ENCODE measurements at places on chromosomes 3 and 15.

DNA sequence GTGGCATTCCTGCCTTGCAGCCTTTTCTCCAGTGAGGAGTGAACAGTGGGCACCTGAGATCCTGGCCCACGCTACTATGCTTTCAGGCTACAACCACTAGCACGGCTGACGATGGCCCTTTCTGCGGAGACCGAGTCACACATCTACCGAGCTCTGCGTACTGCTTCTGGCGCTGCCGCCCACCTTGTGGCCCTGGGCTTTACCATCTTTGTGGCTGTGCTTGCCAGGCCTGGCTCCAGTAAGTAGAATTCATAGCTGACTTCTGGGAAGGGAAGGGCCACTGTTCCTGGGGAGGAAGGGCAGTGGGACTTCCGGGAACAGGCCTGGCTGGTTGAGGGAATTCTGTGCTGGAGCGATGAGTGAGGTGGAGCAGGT, 648 bp downstream of the CYB561D2 start:
- no peak for DNase-seq

DNA sequence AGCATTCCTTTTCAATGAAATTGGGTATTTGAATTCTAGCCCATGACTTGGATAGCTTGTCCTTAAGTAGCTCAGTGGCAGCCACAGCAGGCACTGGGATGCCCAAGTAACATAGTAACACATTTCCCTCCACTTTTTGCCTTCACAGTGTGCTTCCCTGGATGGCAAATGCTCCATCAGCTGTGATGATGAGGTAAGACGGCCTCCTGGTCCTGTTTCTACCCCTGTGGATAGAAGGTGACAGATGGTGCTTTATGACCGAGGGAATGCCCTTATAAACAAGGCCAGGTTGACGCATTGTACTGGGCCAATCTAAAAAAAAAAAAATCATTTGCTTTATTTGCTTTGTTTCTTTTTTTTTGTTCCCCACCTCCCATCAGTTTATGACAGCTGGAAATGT, 41.8 kb upstream of the LRTM1 start:
- DNase-seq, result no peak

GRCh38 chr3:174168026-174168425, 691.1 kb upstream of the NAALADL2 start:
- DNase-seq, result no peak

DNA sequence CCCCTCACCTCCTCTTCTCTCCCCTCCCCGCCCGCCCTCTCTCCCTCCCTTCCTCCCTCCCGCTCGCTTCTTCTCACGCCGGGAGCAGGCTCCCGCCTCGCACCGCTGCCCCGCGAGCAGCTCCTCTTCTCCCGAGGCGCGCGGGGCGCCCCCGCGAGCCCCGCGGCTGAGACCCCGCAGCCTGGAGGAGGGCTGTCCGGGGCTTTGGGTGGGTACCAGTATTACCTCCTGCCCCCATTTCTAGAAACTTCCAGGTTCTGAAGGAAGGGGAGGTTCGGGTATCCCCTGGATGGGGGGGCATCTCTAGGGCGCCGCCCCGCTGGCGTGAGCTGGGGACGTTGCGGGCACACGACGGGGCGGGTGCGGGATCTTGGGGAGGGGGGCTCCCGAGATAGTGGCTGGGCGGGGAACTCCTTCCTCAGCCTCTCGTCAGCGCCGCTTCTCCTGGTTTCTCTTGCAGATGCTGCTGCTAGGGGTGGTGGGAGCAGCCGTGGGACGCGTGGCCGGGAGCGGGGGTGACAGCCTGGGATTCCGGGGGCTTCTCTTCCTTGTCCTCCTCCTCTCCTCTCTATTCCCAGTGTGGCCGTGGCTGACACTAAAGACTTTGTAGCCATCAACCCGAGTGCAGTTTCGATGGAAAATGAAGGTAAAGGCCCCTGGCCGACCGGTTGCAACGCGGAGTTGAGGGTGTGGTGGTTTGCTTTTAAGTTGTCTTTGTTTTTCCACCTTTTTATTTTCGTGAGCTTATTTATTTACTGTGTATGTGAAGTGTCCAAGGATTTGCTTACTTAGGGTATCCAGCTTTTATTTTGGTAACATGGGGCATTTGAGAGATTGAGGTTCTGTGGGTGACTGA, 474 bp downstream of the ATP2C1 start:
- peak; percentile 58 for DNase-seq

DNA sequence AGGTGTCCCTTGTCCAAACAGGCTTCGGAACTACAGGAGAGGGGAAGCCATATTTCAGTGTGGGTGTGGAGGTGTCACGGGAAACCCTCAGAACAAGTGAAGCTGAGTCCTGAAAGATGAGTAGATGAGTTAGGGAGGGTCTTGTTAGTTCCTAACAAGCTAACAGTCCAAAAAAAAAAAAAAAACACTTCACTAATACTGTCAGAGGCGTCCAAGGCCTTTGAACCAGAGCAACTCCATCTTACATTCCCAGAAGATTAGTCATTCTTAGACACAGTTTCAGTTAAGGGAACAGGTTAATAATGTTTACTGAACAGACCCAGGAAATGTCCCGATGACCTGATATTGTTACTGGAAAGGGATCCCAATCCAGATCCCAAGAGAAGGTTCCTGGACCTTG, 7.0 kb upstream of the ATP8B4 start:
- DNase-seq, result no peak

- no peak for DNase-seq
Measured at GRCh38 chr3:188476935-188477334, 323.0 kb downstream of the LPP start.

DNA sequence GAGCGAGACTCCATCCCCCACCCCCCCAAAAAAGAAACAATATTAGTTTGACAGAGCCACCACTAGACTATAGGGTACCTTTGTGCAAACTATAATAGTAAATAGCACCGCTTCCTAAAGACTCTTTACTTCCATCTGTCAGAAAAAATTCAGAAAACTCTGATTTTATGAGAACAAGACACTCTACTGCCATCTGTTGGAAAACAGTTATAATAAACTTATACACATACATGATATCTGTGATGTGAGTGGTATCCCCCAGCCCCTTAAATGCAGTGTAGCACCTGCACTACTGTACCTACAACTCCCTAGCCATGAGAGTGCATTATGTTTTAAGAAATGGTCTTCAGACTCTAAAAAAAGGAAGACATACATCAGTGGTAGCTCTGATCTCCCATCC, 47.1 kb upstream of the CTDSPL start:
- DNase-seq, result no peak

DNA sequence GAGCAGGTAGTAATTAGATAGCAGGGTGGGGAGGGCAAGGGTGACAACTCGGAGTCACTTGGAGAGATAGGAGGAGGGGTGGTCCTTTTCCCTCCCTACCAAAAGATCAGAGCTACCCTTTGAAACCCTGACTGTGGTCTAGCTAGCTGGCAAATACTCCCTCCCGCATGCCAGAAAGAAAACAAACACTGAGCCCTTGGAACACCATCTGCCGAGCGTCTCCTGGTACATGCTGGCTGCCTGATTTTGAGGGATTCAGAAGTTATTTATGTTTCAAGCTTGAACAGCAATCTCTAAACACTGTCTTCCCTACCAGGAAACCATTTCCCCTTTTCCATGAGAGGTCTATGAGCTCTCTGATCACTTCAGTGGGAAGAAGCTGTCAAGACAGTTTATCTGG, 291.6 kb upstream of the CFAP20DC start:
- DNase-seq, result no peak

GRCh38 chr15:47963265-47963664, 157.5 kb upstream of the SLC24A5 start:
- peak; percentile 42 for DNase-seq

- no peak for DNase-seq
Measured at GRCh38 chr15:63136742-63137141, 15.1 kb downstream of the LACTB start.

- DNase-seq, result no peak
Measured at GRCh38 chr3:102299125-102299877, 135.5 kb upstream of the ZPLD1 start.

DNA sequence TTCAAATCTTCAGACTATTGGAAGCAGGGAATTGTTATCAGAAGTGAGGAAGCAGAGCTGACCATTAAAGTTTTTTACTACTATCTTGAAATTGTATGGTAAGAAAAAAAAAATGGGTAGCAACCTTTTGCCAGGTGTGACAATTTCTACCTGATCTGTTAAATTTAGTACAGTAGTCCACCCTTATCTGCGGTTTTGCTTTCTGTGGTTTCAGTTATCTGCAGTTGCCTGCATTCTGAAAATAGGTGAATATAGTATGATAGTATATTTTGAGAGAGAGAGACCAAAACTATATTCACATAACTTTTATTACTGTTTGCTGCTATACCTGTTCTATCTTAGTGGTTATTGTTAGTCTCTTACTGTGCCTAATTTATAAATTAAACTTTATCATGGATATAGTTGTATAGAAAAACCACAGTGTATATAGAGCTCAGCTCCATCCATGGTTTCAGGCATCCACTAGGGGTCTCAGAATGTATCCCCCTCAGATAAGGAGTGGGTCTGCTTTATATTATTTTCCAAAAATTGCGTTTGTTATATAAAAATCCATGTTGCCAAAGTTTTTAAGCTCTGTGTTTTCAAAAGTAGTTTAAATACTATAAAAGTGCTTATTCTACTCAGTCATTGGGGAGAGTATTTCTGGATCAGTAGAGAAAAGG, 69.9 kb downstream of the PTPRG start:
- DNase-seq, result no peak

DNA sequence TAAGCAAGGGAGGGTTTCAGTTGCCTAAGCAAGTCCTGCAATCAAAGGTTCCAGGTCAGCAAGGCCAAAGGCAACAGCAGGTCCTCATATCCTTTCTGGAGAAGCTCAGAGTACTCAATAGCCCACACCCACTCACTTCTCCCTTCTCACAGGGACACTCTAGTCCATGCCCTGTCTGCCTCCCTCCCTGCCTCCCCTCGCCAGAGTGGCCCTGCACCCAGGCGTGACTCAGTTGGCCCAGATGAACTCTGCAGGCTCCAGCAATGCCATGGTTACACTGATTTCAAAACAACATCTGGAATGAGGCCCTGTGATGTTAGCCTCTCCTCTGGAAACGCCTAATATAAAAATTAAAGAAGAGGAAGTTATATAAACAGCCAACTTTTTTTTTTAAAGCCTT, 32.9 kb downstream of the IL16 start:
- no peak for DNase-seq

GRCh38 chr15:31486506-31486905, 159.9 kb downstream of the KLF13 start:
- no peak for DNase-seq

DNA sequence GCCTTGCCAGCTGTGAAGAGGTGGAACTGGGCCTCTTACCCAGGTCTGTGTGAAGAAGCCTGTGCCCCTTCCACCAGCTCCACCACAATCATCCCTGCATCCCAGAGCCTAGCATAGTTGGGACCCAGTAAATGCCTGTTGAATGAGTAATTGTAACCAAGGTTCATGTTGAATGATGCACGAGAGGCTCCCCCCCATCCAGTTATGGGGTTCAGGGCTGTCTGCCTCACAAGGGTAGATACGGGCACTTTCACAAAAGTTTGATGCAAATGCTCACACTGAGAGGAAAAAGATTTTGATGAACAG, 29.5 kb upstream of the TSEN2 start:
- DNase-seq, result no peak
